CD4-positive, alpha-beta memory T cell (primary cell): ENCODE measurements at places on chromosomes 1 and 21.

DNA sequence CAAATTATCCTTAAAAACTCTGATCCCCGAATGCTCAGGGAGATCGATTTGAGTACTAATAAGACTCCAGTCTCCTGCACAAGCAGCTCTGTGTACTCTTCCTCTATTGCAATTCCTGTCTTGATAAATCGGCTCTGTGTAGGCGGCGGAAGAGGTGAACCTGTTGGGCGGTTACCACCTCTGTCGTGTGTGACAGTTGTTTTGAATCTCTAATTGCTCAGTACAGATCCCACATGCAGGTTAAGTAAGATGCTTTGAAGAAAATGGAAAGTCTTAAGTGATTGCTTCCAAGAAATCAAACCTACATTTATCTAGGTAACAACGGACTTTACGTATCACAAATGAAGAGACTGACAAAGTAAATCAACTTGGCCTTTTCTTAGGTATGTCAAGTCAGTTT is 35.5 kb downstream of the COA6 start:
- DNase-seq, result peak; percentile 83

- DNase-seq, result no peak
Measured at GRCh38 chr1:41255978-41256377, 13.9 kb upstream of the SCMH1 start.

DNA sequence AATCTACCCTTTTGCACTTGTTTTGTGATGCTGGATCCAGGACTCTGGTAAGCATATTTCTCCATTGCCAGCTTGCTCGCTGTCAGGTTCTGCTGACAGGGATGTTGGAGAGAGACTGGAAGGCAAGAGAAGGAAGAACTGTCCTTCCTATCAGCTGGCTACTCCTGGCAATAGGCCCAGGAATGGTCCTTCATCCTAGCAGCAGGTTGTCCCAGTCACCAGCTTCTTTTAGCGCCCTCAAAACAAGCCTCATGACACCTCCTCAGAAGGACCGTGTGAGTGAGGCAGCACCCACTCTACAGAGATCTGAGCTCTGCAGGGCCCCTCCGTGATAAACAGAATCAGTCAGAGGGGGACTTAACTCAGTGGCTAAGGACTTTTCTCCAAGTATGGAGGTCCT is 33.1 kb upstream of the SLAMF9 start:
- no peak for DNase-seq

GRCh38 chr1:212238552-212238951 is 46.7 kb upstream of the PPP2R5A start:
- no peak for DNase-seq

DNA sequence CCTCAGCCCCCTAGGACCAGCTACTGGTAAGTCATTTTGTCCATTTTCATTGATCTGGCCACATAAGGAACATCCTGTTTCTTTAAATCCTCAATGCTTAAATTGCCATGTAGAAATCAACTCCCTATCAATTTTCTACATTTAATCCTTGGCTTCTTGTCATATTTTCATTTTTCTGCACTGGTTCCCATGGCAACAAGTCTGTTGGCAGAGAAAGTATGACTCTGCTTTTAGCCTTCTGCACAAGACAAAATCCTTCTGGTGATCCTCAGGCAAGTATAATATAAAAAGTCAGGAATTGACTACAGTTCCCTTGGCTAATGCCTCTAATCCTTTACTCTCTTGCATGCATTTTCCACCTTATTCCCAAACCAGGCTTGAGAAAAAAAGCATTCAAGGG is 65.0 kb downstream of the LRRC40 start:
- DNase-seq, result no peak
